Fibroblast of lung (primary cell): ENCODE measurements at places on chromosomes 16 and 17.

DNA sequence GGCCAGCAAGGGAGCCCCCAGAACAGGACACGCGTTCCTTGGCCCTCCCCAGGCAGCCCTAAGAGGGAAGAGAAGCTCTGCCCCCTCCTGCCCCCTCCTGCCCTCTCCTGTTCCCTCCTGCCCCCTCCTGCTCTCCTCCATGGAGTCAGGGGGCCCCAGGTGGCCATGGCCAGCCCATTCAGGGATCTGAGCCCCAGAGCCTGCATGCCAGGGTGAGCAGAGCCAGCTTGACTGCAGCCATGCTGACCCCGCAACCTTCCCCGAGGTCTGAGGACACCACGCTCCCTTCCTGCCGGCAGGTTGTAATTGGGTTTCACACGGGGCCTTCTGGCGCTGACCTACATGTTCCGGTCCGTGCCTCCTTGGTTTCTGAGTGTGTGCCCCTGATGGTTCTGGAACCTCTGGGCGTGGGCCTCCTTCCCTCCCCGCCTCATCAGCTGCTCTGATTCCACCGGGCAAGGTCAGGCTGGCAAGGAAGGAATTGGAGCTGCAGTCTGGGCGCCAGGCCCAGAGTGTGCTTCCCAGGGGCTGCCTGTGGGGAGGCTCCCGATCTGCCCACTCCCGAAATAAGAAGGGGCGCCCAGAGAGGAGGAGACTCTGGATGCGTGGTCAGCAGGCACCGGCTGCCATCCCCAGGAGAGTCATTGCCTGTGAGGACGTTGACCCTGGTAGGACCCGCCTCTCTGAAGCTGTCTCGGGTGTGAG is 23.7 kb upstream of the NPTX1 start:
- no peak for DNase-seq

- DNase-seq: no peak
Measured at GRCh38 chr16:68749432-68749831, 12.3 kb downstream of the CDH1 start.

GRCh38 chr17:8176197-8176940 is at the start of gene TMEM107:
TMEM107 (minus strand) TSS chr17:8176380; CDS start chr17:8176286, 94 bp downstream.
- DNase-seq: peak; percentile 75

GRCh38 chr17:17119533-17119932 is 77.3 kb downstream of the MPRIP start:
- DNase-seq: peak; percentile 52

- peak; percentile 53 for DNase-seq
Measured at GRCh38 chr16:85652431-85653221, 36.1 kb downstream of the GINS2 start.

- peak; percentile 38 for DNase-seq
Measured at GRCh38 chr17:18070861-18071340, 16.8 kb upstream of the DRG2 start.

DNA sequence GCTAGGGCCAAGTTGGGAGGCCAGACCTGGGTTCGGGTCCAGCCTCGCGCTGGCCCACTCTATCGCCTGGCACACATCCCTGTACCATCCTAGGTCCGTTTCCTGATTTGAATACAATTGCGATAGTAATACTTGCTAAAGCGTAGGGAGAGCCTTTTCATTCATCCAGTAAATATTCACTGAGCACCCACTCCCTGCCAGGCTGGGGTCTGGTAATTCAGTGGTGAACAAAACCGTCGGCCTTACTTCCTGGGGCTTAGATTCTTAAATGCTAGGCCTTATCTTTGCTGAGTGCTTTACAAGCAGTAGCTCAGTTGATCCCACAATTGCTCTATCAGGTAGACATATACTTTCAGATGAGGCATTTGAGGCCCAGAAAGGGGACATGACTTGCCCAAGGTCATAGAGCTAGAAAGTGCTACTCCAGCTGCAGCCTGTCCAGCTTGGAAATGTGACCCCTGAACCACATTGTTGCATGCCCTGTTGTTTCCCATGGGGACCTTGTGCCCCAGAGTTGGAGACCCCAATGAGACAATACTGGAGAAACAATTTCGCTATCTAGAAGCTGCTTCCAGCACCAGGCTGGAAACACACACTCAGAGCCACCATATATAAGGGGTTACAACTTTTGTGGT is 691 bp downstream of the USB1 start:
- DNase-seq: no peak

- DNase-seq: no peak
Measured at GRCh38 chr17:43772877-43773648, 5.7 kb downstream of the DUSP3 start.

GRCh38 chr17:34756637-34757021 is 177.2 kb downstream of the TMEM132E start:
- peak; percentile 5 for DNase-seq

GRCh38 chr16:55279598-55279997 is 44.4 kb upstream of the IRX6 start:
- no peak for DNase-seq

GRCh38 chr16:67842509-67843342 is 606 bp downstream of the THAP11 start:
- DNase-seq: peak; percentile 60

DNA sequence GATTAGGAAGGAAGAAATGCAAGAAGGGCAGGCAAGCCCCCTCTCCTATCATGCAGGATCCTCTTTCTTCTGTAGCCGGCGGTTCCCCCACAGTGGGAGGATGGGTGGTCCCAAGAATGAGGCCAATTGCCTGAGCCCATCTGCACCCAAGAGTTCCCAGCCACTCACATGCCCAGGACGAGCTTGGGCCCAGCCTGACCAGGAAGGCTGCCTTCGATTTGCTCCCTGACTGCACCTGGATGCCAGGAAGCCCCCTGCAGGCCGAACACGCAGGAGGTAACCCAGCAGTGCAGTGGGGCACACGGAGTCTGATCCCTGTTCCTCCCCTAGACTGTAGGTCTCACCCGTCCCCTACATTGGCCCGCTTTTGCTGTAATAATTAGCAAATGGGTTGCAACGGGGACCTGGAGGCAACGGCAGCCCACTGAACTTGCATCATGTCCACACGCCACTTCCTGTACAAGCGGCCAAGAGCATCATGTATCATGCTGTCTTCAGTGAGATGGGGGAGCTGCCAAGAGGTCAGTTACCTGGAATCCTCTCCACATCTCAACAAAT is 67.5 kb downstream of the AMFR start:
- no peak for DNase-seq

DNA sequence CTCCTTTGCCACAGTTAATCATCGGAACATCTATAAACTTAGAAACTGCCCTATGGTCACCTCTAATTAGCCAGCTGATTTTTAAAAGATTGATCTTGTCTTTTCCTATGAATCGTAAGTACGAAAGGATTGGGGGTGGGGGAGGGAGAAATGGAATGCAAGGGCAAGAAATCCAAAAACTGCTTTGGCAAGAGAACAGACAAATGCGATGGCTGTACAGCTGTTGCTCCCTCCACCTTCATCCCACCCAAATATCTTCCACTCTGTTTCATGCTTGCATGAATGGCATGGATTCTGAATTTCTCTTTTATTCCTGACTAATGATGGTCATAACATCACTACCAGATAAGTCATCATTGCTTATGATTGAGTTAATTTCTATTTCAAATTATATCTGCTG is 165.7 kb downstream of the STX8 start:
- no peak for DNase-seq

- no peak for DNase-seq
Measured at GRCh38 chr16:83517398-83517797, 290.4 kb upstream of the HSBP1 start.

DNA sequence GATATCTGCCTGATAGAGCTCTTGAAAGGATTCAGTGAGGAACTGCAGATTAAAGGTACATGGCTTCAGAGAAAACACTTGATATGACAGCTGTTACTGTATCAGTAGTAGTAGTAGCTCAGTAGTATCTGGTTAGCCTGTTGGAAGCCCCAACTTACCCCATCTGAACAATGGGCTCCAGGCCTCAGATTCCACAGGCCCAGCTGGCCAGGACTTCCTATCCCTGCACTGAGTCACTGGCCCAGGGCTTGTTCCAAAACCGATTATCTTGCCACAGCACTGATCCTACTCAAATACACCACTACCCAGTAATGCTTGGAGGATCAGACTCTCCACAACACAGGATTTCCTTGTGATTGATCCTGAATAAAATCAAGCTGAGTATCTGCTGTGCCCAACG is 32.6 kb downstream of the DCUN1D3 start:
- DNase-seq: peak; percentile 76

DNA sequence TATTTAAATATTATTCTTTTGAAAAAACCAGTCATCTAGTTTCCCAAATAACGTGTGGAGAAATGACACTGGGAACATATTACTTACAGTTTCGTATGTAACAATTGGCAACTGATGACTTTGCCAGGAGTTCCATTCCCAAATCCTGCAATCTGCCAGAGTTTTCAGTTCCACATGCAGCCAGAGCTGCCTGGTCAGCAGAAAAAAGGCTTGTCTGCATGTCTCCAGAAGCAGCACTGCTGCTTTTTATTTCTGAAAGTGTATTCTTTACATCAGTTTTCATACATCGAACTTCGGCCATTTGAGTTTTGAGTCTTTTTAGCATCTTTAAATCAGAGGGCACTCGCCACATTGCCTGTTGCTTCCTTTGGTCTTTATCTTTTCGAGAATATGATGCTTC is 78.4 kb downstream of the TRIM37 start:
- DNase-seq: no peak

DNA sequence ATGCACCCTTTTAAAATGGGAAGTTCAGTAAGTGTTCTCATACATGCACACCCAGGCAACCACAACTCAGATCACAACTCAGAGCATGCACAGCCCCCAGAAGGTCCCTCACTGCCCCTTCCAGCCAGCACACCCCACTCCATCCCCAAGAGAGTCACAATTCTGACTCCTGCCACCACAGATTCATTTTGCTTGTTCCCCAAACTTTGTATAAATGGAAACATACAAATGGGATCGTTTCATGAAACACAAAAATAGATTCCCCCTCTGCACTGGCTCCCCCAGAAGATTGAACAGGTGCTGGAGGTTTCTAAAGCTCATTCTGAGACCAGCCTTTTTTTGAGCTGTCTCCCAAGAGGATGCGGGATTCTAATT is 3.3 kb upstream of the TNFRSF13B start:
- no peak for DNase-seq

GRCh38 chr17:5131146-5131715 is 15.4 kb downstream of the USP6 start:
- DNase-seq: no peak

DNA sequence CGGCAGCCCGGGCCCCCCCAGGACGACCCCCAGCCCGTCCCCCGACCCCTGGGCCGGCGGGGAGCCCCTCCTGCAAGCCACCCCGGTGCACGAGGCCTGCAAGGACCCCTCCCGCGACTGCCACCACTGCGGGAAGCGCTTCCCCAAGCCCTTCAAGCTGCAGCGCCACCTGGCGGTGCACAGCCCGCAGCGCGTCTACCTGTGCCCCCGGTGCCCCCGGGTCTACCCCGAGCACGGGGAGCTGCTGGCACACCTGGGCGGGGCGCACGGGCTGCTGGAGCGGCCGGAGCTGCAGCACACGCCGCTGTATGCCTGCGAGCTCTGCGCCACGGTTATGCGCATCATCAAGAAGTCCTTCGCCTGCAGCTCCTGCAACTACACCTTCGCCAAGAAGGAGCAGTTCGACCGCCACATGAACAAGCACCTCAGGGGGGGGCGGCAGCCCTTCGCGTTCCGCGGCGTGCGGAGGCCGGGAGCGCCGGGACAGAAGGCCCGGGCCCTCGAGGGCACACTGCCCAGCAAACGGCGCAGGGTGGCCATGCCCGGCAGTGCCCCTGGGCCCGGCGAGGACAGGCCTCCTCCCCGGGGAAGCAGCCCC is 15.6 kb upstream of the ZFPM1 start:
- DNase-seq: peak; percentile 17

DNA sequence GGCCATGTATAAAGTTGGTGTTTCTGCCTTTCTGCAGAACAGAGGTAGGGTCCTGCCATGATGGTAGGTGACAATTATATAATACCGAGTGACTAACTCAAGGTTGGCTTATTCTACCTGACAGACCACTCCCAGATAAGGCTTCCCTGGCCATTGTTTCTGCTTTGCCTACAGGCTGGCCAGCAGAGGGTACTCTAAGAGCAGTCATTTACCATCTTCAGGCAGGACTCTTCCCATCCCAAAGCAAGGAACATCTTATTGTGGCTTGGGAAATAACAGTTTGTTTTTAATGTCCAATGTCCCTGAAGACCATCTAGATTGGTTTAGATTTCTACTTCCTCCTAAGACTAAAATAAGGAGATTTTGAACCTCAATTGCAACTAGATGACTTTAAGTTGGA is 74.1 kb downstream of the SNX11 start:
- DNase-seq: peak; percentile 25

GRCh38 chr16:60582528-60582927 is 1453.7 kb downstream of the CDH8 start:
- no peak for DNase-seq

GRCh38 chr17:41390411-41390938 is 6.9 kb downstream of the KRT31 start:
- no peak for DNase-seq

- DNase-seq: peak; percentile 37
Measured at GRCh38 chr16:68257906-68258800, 6.2 kb upstream of the SLC7A6 start.

GRCh38 chr17:82366749-82367148 is 4.8 kb upstream of the UTS2R start:
- no peak for DNase-seq

GRCh38 chr16:65829076-65829475 is 537.4 kb upstream of the CDH5 start:
- no peak for DNase-seq

- DNase-seq: peak; percentile 68
Measured at GRCh38 chr16:11253009-11253994, 2.7 kb downstream of the SOCS1 start.

DNA sequence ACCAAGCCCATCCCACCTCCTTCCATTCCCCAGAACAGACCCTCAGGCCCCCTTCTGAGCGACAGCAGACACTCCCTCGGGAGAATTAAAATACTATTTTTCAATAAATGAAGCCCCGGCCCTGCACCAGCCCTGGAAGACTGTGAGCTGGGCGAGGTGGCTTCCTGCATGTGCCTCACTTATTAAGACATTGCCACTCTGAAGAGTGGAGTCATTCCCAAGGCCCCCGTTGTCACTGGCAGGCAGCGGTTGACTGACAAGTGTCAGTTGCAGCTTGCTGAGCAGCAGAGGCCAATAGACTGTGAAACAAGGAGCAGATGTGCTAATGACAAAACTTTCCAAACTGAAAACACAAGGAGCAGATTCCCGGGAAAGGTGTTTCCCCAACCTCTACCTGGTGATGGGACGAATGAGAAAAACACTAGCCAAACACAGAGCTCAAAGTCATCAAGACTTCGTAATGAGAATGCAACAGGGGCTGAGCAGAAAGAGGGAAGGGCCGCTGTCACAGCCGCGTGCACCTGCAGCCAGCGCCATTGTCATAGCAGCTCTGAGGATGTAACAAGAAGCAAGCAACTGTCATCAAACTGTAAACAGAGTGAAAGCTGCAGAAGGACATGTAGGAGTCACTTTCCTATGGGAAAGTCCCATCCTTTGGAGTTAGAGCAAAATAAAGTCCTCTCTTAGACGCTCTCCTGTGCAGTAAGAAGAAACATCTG is 232.1 kb downstream of the C16orf78 start:
- no peak for DNase-seq

- no peak for DNase-seq
Measured at GRCh38 chr16:25279491-25279890, 21.8 kb upstream of the ZKSCAN2 start.
